ENCODE measurements at places on chromosomes 7 and 10.

- no peak for DNase-seq
Measured at GRCh38 chr10:55233505-55233904, 432.5 kb upstream of the PCDH15 start.

DNA sequence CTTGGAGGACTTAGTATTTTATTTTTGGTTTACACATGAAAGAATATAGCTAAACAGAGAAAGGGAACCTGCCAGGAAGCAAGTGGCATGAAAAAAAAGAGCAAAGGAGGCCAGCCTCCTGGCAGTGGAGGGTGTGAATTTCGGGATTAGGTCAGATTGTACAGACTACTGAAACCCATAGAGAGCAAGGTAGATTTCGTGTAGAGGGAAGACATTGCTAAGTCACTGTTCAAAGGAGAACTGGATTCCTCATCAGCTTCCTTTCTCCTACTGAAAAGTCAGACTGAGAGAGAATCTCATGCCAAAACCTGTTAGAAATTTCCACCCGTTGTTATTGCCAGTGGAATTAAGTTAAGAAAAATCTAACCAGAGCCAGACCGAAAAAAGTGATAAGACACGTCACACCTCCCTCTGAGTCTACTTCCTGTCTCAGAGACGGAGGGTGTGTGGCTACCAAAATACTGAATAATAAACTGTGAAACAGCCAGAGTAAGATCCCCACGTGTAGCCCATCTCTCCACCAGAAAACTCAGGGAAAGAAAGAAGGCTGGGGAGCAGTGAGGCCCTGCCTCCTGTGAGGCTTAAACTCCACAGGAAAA, 118.8 kb downstream of the SKIDA1 start:
- no peak for DNase-seq

DNA sequence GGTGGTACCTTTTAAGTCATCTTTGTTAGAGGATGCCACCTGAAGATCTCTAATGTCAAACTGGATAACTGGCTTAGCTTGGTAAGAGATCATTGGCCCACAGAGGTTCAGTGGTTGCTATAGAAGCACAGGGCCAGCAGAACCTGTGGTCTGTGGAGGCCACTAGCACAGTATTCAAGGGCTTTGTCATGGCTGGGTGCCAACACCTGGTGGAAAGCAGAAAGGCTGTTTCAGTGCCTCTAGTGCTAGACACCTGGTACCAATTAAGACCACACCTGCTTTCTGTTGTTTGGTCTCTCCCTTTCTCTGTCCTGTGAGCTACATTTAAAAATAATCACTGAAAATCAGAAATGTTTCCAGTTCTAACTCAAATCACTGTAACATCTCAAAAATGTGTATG, 10.0 kb upstream of the PCGF5 start:
- no peak for DNase-seq

- DNase-seq, result no peak
Measured at GRCh38 chr7:119436882-119437281, 836.1 kb upstream of the KCND2 start.

DNA sequence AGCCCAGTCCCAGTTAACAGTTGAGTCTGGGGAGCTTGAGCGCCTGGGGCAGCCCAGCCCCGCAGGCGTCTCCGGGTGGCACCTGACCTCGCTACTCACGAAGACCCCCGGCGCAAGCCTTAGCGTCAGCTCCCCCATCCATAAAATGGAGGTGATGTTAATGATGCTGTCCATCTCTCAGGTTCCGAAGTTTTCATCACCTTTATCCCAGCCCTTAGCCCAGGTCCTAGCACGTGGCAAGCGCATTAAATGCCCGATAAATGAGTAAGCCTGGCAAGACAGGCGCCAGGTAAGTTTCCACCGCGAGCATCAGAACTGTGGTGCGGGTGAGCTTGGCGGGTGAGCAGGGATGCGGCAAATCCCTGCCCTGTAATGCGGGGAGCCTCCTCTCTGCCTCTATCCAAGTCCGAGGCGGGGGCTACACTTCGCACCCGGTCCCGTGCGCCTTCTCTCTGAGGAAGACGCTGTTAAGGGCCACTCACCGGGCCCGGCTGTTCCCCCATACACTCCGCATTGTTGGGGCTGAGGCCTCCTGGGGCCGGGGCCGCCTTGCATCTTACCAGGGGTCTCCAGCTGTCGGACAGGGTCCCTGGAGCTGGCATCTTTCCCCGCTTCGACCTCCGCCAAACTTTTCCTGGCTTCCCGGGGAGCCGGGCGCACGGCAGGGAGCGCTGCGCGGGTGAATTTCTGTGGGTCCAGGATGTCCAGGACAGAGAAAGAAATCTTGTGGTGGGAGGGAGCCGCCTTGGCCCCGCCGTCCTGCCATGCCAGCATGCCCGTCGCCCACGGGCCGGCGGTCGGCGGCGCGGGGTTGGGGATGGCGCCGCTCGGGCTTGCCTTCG, 444 bp downstream of the NKX1-2 start:
- DNase-seq, result no peak

- DNase-seq, result no peak
Measured at GRCh38 chr7:151018421-151019129, 5.7 kb downstream of the ATG9B start.
